ENCODE measurements at places on chromosomes 1 and 21.

DNA sequence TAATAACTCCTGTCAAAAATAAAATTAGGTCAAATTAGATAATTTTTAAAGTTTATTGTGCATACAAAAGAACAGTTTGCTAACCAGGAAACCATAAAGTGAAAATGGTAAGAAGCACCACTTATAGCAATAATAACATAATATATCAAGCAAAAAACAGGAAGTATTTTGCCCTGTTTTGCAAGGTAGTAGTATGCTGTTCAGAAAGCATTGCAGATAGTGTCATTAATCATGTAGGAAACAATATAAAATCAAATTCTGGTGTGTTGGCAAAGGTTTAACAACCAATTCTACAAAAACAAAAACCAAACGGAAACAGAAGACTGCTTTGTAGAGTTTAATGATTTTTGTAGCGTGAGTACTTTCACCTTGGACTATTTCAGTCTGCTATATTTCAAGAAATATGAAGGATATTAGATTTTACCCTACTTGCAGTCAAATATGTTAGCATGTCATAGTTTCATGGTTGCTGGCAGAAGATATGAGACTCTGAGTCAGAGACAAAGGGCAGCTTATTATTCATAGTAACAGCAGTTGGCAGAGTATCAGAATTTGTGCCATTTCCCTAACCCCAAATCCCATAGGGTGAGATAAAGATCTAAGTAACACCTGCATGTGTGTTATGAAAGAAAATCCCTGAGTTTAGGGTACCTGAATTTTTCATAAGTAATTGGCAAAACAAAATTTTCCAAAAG lies 729.0 kb upstream of the BRINP3 start:
- DNase-seq: no peak

DNA sequence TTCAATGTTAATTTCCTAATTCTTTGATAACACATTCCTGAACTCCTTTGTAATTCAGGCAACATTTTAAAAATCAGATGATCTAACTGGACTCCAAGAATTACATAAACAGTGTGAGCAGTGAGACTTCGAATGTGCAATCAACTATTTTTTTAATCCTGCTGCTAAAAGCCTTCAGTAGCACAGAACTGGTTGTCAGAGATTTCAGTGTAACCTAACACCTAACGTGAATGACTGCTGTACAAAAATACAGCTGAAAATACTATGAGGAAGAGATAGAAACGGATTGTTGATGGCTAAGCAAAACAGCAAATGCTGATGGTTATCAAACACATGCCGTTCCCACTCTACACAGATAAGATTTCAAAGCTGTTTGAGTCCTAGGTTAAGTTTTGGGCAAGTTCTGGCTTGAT lies 46.1 kb downstream of the APP start:
- DNase-seq: no peak

DNA sequence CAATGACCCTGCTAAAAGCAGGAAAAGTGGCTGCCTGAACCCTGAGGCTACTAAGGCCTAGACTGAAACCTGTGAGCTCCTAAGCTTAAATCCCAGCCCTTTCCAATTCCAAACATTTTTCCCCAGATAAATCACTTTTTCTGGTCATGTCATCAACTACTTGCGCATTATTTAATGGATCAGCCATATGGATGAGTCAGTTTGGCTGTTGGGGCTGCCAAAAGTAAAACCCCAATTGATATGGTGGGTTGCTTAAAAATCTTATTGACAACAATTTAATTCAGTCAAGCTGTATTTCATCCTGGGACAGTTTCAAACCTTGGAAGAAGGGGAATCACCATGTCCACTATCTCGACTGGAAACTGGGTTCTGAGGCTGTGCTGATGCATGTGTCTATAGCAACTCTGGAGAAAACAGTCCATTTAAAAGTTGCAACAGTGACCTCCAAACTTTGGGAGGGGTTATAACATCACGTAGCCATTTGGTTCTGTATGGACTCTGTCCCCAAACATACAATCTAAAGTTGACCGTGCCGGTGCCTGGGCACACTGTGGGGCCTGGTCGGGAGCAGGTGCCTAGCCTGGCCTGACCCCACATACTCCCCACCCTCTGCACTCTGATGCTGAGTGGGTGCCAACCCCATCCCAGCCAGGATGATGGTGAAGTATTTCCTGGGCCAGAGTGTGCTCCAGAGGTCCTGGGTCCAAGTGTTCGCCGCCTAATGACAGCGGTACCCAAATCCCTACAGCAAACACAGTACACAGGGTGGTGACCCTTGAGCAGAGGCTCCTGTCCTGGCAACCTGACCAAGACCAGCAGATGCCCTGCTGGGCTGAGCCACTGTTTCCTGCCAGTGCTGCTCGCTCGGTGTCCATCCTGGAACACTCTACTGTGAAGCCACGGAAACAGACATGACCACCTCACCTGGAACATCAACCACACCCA lies 46.5 kb upstream of the LRRC52 start:
- no peak for DNase-seq

GRCh38 chr1:205523891-205524793 lies 19.7 kb downstream of the CDK18 start:
- no peak for DNase-seq

- DNase-seq: no peak
Observed at GRCh38 chr1:68175621-68176398, 56.5 kb downstream of the WLS start.

DNA sequence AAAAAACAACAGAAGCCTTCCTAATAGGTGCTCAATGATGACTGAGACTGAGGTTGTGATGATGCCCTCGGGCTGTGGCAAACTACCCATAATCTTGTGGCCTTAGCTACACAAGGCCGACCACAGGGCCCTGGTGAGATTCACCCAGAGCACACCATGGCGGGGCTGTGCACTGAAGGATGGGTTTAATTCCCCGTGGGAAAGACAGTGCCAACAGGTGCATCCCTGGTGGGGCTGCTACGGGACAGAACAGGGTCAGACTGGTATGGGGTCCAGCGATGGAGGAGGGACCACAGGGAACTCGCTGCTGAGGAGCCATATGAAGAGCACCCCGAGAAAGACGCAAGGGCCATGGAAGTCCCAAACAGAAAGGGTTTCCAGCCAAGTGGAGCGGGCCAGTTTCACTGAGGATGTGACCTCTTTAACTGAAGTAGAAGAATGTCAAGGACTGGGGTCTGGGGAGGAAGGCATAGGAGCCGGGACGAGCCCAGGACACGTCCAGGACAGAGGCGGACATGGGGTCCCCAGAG lies 21.3 kb downstream of the PRDM15 start:
- DNase-seq: no peak

DNA sequence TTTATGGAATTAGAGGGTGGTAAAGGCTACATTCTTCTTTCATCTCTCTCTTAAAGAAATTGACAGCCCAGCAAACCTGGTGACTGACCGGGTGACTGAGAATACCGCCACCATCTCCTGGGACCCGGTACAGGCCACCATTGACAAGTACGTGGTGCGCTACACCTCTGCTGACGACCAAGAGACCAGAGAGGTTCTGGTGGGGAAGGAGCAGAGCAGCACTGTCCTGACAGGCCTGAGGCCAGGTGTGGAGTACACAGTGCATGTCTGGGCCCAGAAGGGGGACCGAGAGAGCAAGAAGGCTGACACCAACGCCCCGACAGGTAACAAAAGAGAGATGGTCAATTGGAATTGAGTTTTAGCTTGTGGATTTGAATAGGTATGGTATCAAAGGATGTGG lies 29.7 kb downstream of the TNN start:
- no peak for DNase-seq

DNA sequence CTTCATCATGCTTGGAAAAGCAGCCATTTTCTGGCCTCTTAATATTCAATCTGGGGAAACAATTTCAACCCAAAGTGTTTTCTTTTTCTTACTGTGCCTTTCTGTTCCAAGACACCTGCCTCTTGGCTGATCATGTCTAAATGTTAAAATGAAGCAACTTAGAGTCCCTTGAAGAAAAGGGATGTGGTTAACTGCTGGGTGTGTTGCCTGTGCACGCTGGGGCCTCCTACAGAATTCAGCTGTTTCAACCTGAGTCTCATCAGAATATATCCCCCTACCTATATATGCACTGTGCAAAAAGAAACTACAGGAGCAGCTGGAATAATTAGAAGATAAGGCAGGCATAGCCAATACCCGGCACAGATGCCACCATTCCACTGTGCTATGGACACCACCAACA lies 222.0 kb downstream of the OMA1 start:
- no peak for DNase-seq

GRCh38 chr1:10074059-10074851 lies 41.5 kb downstream of the UBE4B start:
- DNase-seq: no peak

DNA sequence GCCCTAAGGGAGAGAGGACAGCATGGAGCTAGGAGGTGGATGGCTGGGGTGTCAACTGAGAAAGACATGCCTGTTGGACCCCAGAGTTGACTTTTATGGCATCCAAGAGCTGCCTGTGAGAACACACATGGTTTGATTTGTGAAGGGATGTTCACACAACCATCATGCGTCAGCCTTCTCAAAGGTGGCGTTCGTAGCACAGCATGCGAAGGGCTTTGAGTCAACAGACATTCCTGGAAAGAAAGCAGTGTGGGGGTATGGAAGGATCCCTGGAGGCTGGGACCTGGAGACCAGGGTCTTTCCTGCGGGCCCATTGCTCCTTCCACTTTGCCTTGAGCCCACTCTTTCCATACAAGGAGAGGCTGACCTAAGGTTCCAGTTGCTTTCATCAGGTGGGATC lies 6.4 kb upstream of the WNT3A start:
- no peak for DNase-seq

- DNase-seq: no peak
Observed at GRCh38 chr1:32801096-32801715, 16.0 kb downstream of the YARS1 start.

All from esophagus squamous epithelium (tissue), 5 donors.